ENCODE measurements at places on chromosomes 4 and X.

GRCh38 chr4:75726577-75726976 lies 2.2 kb downstream of the USO1 start:
- no peak for DNase-seq

GRCh38 chrX:38275615-38276014 lies 51.7 kb downstream of the RPGR start:
- DNase-seq = no peak

DNA sequence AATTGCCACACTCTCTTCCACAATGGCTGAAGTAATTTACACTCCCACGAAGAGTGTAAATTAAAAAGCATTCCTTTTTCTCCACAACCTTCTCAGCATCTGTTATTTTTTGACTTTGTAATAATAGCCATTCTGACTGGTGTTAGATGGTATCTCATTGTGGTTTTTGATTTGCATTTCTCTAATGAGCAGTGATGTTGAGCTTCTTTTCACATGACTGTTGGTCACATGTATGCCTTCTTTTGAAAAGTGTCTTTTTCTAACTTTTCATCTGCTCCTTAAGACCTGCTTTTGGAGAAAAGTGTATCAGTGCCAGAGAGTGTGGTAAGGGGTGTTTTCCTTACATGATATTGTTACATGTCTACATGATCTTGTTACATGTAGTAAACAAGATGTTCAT lies 25.7 kb downstream of the GUCY1A1 start:
- DNase-seq = no peak

GRCh38 chr4:74423104-74423503 lies 21.8 kb upstream of the AREG start:
- no peak for DNase-seq

GRCh38 chr4:41567186-41567585 lies 29.2 kb downstream of the LIMCH1 start:
- no peak for DNase-seq

GRCh38 chr4:256492-256891 lies 48.8 kb downstream of the ZNF732 start:
- no peak for DNase-seq

GRCh38 chr4:128483816-128484215 lies 196.2 kb upstream of the PGRMC2 start:
- DNase-seq = no peak

- DNase-seq = no peak
Observed at GRCh38 chr4:1492142-1492457, 85.9 kb upstream of the NKX1-1 start.

- no peak for DNase-seq
Observed at GRCh38 chr4:82046796-82047195, 327.0 kb downstream of the HNRNPD start.

DNA sequence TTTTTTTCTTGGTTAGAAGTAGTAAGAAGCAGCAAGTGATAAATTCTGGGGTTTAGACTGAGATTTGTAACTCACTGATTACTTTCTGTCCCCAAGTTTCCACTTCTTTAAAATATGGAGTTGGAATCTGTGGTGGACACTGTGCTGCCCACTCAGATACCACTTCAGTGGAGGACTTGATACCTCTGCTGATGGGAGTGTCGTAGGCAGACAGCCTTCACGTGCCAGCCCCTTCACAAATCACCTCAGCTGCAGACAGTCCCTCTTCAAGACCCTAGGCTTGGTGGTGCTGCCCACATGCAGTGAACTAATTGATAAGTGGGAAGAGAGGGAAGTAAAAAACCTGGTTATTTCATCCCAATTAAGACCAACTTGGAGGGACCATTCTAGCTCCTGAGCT lies 139.5 kb downstream of the PDLIM5 start:
- no peak for DNase-seq

DNA sequence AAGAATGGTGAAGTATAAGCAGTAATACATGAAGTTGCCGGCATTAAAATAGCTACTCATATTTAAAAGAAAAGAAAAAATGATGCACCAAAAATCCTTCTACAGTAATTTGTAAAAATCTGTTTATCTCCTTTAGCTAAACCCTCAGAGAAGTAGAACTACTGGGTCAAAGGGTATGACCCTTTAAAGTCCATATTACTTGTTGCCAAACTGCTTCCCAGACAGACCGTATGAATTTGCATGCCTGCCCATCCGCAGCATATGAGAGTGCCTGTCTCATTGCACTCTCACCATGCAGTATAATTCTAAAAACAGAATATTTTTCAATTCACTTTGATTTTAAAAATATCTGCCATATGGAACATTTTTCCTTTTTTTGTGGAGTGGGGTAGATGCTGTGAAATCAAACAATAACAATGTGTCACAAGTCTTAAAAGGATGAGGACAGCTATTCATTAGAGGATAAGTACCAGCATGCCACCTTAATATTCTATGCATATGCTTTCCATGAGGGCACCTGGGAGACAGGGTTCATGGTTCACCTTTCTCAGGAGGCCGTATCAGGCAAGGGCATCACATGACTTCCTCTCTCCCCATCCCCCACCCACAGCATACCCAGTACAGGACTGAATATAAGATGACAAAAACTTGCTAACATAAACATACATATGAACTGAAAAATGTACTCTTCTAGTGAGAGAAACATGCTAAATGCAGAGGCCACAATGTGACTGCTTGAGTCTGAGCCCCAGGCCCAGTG lies 17.8 kb downstream of the ZDHHC9 start:
- no peak for DNase-seq

- no peak for DNase-seq
Observed at GRCh38 chr4:18366892-18367291, 345.3 kb upstream of the LCORL start.

GRCh38 chrX:139881572-139881971 lies 51.3 kb downstream of the ATP11C start:
- no peak for DNase-seq

- DNase-seq = no peak
Observed at GRCh38 chr4:187109636-187110035, 386.0 kb upstream of the FAT1 start.

DNA sequence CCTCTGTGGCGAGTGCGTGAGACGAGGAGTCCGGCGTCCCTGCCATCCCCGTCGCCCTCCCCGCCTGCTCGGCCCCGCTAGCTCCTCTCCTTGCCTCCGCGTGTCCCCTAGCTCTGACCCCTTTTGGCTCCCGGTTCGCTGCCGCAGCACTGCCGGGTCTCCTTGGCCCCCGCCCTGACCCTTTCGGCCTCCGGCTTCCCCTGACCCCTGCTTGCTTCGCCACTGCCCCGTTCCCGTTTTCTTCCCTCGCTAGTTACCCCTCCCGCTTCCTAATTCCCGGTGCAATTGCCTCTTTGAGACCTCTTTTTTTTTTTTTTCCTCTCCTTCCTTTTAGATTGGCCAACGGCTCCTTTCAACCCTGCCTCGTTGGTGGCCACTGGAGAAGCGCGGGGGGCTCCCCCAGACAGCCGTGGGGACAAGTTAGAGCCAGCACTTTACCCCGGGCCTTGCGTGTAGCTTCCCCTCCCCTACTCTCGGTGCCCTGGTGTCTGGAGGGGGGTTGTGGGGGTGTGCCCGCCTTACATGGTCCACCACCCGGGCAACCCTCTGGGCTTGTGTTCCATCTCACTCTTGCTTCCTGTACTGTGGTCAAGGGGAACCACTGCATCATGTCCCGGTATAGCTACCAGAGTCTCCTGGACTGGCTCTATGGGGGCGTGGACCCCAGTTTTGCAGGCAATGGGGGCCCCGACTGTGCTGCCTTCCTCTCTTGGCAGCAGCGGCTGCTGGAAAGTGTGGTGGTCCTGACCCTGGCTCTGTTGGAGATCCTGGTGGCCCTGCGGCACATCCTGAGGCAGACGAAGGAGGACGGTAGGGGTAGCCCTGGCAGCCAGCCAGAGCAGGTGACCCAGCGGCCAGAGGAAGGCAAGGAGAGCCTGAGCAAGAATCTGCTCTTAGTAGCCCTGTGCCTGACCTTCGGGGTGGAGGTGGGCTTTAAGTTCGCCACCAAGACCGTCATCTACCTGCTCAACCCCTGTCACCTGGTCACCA lies 548 bp downstream of the TMEM164 start:
- DNase-seq = no peak

DNA sequence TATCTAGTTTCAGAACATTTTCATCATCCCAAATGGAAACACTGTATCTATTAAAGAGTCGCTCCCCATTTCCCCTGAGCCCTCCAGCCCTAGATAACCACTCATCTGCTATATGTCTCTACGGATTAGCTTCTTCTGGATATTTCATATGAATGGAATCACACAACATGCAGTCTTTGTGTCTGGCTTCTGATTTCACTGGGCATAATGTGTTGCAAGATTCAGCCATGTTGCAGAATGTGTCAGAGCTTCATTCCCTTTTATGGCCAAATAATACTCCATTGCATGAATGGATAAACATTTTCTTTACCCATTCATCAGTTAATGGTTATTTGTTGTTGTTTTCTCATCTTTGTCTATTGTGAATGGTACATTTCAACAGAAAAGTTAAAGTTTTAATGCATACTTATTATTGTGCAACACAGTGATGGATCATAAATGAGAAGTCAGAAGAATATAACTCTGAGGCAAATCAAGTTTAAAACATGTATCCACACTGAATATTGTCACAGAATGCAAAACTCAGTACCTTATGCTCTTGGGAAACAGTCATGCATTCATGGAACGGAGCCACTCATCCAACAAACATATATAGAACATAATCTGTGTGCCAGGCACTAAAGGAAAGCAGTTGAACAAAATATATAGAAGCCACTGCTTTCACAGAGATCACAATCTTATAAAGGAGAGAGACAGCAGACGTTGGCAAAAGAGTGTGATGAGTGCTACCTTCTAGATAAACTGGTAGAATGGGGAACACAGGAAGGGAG lies 57.8 kb upstream of the MAGEA4 start:
- DNase-seq = no peak

DNA sequence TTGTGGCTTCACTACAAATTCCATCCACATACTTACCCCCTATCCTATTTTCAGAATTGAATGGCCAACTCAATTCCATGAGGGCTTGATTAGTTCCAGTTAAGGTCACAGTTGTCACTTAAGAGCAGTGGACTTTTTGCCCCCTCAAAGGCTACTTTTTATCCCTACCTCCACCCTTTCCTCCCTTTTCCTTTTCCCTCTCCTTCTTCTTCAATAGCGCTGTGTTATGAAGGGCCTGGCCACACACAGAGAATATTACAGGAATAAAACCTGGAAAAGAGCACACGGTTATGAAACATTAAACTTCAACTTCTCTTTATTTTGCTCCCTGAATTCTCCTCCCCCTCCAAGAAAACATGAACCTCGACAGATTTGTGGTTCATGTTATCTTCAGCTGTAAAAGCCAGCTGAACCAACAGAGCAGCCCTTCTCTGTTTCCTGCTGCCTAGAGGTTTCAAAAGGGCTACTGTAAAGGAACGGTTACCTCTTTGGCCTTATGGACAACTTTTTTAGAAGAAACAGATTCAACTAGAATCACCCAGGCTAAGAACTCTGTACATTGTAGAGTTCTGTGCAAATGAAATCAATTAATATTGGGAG lies 87.0 kb upstream of the RPL34 start:
- DNase-seq = no peak

- no peak for DNase-seq
Observed at GRCh38 chr4:99389606-99390005, 37.1 kb upstream of the ADH1C start.

- DNase-seq = no peak
Observed at GRCh38 chrX:37662181-37662580, 23.4 kb upstream of the XK start.

GRCh38 chr4:17115583-17115982 lies 217.1 kb upstream of the LDB2 start:
- DNase-seq = no peak

DNA sequence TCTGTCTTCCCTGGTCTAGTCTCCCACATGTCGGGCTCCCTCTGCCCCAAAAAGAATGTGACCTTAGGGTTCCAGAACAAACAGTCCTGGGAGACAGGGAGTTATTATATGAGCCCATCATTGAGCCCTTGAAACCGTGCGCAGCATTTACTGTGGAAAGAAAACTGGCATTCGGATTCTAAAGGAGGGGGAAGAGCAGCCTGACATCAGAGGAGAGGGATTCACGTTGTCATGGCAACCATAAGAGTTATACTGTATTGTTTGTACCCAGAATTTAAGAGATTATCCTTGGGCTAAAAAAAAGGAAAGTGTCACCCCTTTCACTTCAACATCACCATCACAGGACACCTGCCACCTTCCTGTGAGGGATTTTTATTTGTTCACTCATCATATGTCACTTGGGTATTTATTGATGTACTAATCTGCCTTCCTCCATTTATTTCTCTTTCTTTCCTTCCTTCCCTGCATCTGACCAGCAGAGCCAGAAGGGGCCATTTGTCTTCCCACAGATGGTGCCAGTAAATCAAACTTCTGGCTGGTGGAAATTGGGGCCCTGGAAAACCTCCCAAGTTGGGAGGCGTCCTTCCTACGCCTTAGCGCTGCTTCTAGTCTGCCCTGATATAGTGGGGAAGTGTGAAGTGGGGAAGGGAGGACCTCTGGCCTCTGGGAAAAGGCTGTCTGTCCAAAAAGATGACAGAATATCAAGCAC lies 64.9 kb upstream of the FRMPD3 start:
- DNase-seq = no peak

DNA sequence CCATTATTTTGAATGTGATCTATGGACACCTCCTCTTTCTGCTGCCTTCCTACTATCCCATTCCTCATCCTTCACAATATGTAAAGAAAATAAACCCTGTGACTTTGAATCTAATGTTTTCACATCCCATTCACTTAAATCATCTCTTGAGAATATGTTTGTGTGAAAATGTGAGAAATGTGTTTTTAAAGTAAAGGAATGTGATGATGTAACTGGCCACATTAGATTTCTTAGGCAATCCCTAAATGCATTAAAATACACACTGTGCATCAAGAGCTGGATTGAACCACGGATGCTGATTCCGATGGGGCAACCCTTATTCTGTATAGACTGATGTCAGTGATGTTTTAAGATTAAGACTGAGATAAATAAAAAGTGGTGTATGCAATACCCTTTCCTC lies 558.9 kb upstream of the TENM3 start:
- DNase-seq = no peak

GRCh38 chrX:48579259-48579658 lies 5.0 kb downstream of the RBM3 start:
- no peak for DNase-seq

DNA sequence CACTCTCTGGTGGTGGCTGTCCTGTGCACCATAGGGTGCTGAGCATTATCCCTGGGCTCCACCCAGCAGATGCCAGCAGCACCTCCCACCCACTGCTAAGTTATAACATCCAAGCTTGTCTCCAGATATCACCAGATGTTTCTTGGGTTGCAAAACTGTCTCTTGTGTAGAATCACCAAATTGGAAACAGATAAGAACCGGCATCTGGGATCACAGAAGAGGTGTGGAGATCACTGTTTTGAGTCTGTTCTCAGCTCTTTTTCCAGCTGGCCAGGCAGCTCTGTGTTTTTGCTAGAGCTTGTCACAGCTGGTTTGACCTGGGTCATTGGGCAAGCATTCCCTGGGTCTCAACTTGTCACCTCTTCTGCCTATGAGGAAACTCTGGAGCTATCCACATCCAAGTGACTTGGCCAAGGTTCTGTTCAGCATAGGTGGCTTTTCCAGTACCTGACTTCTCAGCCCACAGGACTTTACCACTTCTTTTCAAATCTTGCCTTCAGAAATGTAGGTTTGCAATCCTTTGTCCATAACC lies 15.3 kb upstream of the PUDP start:
- DNase-seq = no peak
